ENCODE measurements at places on chromosomes 12 and 14.
A peak's percentile ranks its signal among the peaks of the same experiment; 100 is the strongest.

DNA sequence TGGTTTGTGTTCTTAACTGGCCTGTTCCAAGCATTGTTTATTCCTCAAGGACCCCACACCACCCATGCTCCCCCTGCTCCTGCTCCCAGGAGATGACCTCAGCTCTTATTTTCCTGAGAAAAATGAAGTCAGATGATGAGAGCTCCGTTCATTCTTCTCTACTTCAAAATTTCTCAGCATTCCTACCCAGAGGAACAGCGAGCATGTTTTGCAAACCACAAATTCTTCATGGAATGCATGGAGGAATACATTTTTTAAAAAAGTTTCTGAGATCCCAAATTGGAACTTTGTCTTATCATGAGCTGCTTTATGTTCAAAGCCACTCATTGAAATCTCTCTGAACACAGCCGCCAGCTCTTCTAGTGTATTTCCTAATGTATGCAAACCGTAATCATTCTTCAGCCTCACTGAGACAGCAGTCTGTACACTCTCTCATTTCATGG, 44.9 kb downstream of the SYNE2 start:
- DNase-seq = no peak

- no peak for DNase-seq
Measured at GRCh38 chr12:47068539-47068938, 10.9 kb upstream of the PCED1B start.

GRCh38 chr14:86575141-86575540, 1045.2 kb downstream of the FLRT2 start:
- no peak for DNase-seq

DNA sequence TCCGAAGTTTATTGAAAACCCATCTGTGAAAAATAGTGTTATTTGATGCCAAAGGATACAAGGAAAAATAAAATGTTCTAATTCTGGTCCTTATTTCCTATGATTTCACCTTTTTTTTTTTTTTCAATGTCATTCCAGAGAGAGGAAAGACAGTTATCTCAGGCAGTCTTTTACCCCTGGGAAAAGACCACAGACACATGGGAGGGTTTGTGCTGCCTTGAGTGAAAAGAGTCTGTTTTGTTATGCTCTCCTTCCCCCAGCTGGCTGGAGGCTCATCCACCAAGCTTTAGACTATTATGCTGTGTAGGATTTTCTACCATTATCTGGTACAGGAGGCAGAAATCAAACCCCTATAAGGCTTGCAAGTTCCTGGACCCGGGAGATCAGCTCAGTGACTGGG, 151.8 kb downstream of the CRADD start:
- DNase-seq = no peak

DNA sequence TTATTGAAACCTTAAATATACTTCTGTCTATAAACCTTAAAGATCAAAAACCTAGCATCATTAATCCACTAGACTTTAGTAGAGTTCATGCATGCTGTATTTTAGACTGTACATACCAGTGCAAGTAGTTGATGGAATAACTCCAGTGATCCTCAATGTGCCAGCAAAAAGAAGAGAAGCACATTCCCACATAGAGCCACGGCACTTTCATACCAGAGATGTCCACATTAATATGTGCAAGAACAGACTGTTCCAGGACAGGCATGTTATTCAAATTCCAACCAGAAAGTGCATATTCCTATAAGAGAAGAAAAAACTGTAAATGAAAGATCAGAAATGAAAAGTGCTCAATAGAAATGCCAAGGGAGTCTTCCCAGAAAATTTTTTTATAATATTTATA, 55.0 kb downstream of the KDM5A start:
- no peak for DNase-seq

- no peak for DNase-seq
Measured at GRCh38 chr12:22286569-22286968, 47.9 kb downstream of the ST8SIA1 start.

- DNase-seq = no peak
Measured at GRCh38 chr12:27226407-27226929, 17.6 kb upstream of the STK38L start.

GRCh38 chr14:89303456-89304435, 113.3 kb downstream of the FOXN3 start:
- no peak for DNase-seq

- no peak for DNase-seq
Measured at GRCh38 chr12:108967869-108968540, 52.9 kb downstream of the SVOP start.

GRCh38 chr14:31170411-31170810, 37.2 kb downstream of the HECTD1 start:
- DNase-seq = no peak

DNA sequence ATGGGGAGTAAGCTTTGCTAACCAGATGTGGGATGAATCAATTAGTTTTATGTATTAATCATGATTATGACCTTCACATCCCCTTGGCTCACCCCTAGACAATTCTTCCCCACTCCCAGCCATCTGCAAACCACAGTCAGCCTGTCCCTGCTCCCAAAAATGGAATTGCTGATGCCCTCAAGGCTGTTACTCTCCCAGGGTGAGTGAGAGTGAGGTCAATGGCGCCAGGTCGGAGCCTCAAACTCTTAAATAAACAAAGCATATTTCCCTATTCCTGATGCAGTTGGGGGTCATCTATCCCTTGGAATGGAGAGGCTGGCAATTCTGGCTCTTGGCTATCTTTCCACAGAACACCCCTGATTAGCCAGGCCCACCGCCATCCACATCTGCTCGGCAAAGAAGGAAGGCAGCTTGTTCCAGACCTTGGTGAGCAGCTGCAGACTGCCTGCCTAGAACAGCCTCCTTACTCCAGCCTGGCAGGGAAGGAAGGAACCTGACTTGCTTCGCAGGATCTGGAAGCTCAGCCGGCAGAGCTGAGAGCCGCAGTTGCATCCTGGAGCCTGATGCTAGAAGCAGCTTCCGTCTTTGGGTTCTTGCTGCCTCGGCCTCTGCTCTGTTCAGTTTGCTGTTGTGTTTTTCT, 57.0 kb downstream of the SMUG1 start:
- no peak for DNase-seq

GRCh38 chr14:54902143-54902520, 494 bp downstream of the GCH1 start:
- DNase-seq = peak; percentile 79

- DNase-seq = no peak
Measured at GRCh38 chr14:94969766-94970165, 187.6 kb downstream of the DICER1 start.

GRCh38 chr14:22882529-22883172, 371 bp upstream of the REM2 start:
- DNase-seq = peak; percentile 30

DNA sequence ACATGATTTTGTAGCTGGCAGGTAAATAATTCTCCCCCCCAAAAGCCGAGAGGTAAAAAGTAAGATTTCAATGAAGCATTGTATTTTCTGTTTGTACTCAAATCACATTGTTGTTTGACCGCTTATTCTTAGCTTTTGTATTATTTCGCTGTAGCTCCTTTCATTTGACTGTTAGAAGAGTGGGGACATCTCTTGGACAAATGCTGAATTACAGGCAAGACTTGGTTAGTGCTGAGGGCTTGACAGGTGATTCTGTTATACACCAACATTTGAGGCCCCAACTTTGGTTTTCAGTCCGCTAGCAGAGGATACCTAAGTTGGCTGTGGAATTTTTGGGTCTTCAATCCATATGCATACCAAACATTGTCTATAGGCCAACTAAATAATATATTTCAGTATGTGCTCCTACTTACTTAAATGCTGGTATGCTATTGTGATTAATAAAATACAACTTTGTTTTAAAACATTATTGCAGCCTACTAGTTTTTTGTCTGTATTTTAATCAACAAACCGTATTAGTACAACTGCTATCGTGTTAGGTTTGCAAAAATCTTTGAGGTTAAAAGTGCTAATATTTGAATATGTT, 102.2 kb downstream of the ERC1 start:
- no peak for DNase-seq

DNA sequence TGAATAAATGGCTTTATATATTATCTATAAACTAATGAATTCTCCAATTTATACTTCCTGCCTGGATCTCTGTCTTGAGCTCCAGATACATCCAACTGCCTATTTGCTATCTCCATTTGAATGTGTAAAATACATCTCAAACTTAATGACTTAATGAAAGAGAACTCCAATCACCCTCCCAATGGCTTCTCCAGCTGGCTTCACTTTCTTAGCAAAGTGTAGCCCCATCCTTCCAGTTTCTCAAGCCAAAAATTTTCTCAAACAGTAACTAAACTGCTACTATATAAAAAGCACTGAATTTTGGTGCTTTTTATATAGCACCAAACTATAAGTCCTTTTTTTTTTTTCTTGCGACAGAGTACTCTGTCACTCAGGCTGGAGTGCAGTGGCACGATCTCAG, 2.6 kb downstream of the CRY1 start:
- DNase-seq = no peak

- no peak for DNase-seq
Measured at GRCh38 chr14:54975856-54976255, 51.0 kb downstream of the WDHD1 start.

DNA sequence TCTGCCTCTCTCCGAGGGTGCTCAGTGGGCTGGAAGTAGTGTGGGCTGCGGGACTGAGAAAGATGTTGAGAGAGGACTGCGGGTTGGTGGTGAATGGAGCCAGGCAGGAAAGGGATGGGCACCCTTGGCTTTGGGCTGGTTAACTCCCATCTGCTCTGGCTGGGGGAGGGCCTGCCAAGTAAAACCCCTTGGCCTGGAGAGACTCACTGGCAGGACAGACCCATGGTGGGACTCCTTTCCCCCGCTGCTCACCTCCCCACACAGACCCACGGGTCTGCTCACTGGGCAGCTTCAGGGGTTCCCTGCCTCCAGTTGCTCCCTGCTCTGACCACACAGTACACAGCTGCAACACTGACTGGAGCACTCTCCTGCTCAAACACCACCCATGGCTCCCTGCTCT, 54.1 kb downstream of the KRT80 start:
- DNase-seq = no peak

GRCh38 chr12:131511391-131511802, 199.5 kb upstream of the SFSWAP start:
- peak; percentile 48 for DNase-seq

DNA sequence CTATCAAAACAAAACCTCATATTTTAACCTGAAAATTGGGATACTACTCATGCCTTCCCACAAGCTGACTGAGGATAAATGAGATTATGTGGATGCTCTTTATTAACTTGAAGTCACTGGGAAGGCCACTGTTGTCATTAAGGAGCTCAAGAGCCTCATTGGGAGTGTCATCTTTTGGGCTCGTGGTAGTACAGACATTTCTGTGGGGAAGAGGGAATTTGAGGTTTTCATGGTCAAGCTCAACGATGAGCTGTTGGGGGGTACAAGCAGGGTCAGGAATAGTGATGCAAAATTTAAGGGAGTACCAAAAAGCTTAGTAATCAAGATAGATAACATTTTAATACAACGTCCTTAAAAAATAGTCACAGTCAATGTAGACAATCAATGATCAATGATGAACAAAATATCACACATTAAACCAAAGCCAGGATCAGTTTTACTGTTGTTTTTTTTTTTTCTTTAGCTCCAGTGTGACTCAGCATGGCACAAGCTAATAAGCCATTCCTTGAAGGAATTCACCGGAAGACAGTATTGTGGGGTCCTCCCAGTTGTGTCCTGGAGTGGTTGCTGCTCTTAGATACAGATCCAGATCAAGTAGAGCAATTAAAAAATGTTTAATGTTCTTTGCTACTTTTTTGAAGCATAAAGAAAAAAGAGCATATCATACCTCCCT, 130.9 kb downstream of the C12orf75 start:
- no peak for DNase-seq

- peak; percentile 70 for DNase-seq
Measured at GRCh38 chr12:120639771-120640721, at the start of gene CABP1. TSS of gene CABP1 (plus strand) at chr12:120640626. CDS start at chr12:120640686, 60 bp downstream.

DNA sequence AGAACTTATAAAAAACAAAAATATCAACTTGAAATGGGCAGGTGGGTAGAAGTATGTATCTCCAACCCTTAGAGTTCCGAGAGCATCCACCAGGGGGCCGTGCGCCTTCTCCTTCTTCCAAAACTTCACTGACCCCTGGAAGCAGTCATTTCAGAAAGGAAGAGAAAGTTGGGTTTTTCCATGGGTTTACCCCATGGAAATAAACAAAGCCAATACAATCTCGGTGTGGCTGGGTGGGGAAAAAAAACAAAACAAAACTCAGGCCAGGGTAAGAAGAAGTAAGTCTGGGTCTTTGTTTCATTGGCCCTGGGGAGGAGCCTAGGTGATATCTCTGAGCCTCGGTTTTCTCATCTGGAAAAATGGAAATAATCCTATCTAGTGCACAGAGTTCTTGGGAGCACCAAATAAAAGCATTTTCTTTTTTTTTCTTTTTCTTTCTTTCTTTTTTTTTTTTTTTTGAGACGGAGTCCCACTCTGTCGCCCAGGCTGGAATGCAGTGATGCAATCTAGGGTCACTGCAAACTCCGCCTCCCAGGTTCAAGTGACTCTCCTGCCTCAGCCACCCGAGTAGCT, 33.6 kb upstream of the HNF1A start:
- DNase-seq = peak; percentile 71

GRCh38 chr12:115700081-115700480, 577.4 kb downstream of the MED13L start:
- DNase-seq = no peak

DNA sequence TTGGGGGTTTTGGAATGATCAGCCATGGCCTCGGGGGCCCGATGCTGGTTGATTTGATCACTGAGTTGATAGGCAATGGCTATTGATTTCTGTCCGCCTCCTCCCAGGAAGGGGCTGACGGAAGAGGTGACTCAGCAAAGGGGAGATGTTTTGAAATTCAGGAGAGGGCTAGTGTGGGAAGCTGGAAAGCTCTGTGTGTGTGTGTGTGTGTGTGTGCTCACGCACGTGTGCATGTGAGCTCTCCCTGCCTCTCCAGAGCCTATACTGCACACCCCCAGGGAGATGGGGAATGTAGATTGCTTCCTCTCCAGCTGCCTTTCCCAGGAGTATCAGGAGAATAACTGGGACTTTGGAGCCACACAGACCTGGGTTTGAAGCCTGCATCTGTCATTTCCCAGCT, 184.9 kb upstream of the MYL2 start:
- DNase-seq = no peak

- no peak for DNase-seq
Measured at GRCh38 chr14:101246894-101247841, 314.1 kb upstream of the DIO3 start.

Data from activated naive CD4-positive, alpha-beta T cell treated with Interleukin-2 at 50 U/mL for 16 hours (primary cell).